NCI-H1105 (cell line): ENCODE measurements at places on chromosomes 3 and 15.

- DNase-seq = no peak
Observed at GRCh38 chr3:169138849-169139420, 524.6 kb downstream of the MECOM start.

DNA sequence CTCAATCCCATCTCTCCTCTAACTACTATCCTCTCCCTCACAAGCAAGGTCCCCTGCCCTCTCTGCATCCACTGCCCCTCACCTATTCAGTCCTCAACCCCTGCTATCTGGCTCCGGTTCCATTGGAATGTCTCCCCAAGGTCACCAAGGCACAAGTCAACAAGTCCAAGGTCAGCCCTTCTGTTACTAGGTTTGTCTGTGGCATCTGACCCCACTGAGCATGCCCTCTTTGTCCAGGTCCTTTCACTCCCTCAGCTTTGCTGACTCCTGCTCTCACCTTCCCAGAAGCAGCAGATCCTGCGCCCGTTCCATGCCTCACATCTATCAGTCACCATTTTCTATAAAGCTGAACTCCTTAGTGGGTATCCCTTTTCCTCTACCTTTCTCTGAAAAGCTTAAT, 8.3 kb upstream of the SEMA7A start:
- DNase-seq = no peak

- no peak for DNase-seq
Observed at GRCh38 chr3:53675942-53676341, 170.3 kb downstream of the CHDH start.

DNA sequence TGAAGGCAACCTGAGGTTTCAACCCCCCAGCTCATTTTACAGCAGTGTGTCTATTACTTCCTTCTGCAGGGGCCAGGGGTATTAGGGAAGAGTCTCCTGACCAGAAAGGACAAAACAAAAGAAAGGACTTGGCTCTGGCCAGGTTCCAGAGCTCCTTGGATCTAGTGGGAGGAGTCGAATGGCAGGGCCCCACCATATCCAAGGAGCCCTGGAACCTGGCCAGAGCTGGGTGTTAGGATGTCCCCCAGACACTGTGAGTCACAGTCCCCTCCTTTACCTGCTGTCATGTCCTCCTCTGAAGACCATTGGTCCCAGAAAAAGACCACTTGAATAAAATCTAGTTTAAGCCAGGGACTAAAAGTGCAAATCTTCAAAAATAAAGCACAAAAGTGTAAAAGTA, 113.2 kb downstream of the EEFSEC start:
- DNase-seq = peak; percentile 14

DNA sequence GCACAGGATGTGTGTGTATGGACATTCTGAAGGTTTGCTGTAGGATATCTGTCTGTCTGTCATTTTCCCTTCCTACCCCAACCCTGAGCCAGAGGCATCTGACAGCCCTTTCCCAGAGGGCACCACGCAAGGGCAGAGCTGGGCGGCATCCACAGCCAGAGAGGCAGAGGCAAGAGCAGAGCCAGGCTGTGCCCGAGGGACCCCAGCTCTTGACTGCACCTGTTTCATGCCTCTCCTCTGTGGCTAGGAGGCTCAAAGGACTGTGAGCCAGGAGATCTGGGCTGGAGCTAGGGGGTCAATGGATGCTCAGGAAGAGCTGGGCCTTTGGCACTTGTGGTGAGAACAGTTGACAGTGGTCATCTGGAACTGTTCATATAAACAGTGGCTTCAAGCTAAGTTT, 4.8 kb upstream of the APEH start:
- no peak for DNase-seq

DNA sequence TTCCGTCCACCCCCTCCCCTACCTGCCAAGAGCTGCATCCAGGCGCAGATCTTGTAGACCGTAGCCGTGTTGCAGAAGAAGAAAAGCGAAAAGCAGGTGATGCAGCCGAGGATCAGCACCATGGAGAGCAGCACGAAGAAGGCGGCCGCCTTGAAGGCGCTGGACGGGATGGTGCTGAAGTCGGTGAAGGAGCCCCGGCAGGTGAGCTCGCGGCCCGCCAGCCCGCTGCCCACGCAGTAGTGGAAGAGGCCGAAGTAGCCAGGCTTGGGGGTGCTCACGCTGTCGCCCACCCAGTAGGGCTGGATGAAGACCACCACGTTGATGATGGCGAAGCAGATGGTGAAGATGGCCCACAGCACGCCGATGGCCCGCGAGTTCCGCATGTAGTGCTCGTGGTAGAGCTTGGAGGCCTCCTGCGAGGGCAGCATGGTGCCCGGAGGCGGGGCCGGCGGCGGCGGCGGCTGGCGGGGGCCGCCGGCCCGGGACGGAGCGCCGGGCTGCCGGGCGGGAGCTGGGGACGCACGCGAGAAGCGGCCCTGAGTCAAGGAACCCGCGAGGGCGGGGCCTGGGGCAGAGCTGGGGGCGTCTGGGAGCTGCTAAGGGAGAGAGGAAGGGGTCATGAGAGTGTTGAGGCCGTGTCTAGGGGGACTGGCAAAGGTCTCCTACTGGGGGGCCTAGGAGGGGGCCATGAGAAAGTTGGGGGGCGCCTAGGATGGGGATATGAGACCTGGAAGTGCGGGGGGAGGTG, 1.2 kb downstream of the LHFPL4 start:
- DNase-seq = no peak

GRCh38 chr3:170701696-170702678, 116.1 kb upstream of the SLC7A14 start:
- no peak for DNase-seq

DNA sequence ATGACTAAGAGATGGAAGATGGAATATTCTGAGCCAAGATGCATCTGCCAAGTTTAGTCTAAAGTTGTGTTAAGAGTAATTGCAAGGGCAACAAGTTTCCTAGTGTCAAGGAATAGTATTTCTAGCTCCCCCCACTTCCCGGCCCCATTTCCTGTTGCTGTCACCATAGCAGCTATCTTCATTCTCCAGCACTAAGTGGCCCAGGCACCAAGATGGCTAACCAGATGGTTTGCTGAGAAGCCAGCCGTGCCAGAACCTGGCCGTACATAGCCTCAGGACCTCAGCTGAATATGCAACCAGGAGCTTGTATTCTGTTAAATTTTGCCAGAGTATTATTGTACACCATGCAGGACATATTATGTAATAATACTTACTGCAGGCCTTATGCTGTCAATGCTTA, 108.8 kb upstream of the UMPS start:
- DNase-seq = no peak

DNA sequence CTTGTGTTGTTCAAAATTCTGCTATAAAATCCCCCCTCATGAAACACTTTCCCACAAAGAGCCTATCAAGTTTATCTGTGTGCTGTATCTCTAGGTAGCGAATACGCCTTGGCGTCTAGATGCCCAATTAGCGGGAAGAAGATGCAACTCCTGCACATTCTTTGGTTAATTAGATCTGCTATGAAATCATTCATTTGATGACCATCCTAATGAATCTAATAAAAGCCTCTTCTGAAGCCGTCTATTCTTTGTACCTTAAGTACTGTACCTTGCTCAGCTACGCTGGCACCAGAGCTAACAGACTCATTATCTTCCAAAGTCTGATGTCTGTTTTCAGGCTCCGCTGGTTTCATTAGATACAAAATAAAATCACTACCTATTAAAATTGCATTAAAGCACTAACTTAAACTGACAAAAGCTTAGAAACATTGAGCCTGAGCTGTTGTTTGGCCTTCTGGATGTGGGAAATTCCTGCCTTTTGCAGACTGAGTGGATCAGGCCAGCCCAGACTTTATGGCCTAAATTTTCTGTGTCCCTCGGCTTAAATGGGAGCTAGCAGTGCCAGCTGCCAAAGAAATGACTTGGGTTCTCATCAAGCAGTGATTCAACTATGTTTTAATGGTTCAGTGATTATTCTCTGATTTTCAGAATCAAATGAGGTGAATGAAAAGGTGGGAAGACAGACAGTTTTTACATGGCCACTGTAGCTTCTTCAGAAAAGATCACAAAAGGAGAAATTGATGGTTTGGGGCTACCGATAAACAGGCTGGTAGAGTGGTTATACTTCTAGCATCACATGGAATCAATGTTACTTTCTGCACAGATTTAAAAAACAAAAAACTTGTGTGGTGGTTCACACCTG, 28.4 kb upstream of the CHST2 start:
- DNase-seq = peak; percentile 84

DNA sequence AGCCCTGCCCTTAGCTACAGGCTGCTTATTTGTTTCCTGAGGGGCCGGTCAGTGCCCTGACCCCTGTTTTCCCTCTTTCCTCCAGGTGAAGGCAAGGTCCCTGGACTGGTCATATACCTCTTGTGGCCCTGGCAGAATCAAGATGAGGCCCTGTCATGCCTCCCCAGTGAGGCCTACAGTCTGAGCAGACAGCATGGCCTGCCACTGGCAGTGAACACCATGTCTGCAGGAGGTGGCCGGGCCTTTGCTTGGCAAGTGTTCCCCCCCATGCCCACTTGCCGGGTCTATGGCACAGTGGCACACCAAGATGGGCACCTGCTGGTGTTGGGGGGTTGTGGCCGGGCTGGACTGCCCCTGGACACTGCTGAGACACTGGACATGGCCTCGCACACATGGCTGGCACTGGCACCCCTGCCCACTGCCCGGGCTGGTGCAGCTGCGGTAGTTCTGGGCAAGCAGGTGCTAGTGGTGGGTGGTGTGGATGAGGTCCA, 1.2 kb downstream of the KLHDC8B start:
- no peak for DNase-seq

- no peak for DNase-seq
Observed at GRCh38 chr3:73484656-73485248, 140.0 kb downstream of the PDZRN3 start.

DNA sequence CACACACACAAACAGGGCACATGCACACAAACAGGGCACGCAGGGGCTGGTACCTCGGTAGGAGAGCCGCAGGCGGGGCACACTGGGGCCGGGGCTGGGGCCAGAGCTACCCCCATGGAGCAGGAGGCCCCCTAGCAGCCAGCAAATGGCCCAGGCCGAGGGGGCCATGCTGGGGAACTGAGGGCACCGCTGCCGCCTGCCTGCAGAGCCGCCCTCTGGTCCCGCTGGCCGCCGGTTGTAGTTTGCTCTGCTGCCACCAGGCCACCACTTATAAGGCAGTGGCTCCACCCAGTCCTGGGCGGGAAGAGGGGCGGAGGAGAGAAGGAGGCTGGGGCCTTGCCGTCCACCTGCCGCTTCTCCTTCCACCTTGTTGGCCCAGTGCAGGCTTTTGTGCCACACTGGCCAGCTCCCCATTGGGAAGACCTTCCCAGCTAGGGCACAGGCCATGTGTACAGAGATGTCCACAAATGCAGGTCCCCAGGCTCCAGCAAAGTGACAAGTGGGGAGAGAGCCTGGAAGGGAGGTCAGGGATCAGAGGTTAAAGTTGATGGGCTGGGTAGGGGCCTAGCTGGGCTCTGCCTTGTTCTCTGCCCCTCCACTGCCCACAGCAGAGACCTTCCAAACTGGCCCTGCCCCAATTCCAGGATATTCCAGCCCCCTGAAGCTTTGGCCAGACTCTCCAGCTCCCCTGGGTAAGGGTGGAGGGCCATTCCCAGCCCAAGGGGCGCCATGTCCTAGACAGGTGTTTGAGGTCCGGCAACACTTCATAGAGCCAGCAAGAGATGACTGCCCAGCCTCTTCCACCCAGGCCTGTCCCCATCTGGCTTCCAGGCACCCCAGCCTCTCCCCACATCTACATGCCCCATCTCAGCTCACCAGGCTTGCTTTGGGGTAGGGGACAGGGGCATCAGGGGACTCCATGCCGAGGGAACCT, at the start of gene SEMA3G:
TSS of gene SEMA3G (minus strand) at position 244 of the 934 bp plus-strand sequence. CDS start at position 168, 76 bp downstream.
- DNase-seq = no peak

DNA sequence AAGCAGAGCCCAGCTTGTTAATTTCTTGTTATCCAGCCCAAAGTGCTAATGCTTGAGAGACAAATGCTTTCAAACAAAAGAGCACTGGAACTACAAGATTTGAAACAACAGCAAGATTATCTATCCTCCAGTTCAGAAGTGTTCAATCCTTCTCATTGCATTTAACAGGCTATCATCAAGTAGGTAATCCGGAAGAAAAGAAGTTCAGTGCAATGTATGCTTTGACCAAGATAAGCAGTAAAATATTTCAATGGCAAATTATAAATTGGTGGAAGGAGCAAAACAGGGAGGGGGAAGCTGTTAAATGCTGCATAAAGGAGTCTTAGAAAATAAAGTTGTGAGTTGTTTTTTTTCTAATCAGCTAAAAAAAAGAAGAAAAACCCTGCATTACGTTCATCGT, 8.8 kb downstream of the LRIG1 start:
- no peak for DNase-seq

DNA sequence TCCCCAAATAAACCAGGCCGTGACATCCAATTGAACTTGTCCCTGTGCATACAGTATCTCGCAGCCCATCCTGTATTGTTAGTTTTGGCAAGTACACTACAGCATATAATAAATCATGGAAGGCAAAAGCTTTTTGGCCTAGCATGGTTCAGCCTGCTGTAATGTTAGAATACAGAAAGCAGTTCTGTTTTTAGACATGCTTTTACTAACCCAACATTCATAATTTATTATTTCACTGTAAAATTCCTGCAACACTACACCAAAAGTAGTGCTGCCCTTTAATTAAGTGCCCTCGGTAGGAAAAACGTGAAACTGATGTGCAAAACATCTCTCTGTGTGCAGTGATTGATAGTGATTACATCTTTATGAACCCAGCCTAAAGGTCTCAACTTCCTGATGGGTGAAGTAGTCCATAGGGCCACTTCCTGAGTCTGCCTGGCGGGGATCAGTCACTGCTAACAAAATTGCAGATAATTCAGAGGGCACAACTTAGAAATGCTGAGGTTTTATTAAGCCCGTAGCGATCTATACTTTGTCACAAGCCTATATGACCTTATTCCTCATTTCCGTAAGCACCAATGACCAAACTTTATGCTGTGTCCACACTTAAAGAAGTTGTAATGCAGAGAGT, 227.8 kb downstream of the CDIN1 start:
- no peak for DNase-seq

GRCh38 chr15:89105147-89105546, 16.9 kb downstream of the ABHD2 start:
- DNase-seq = no peak

GRCh38 chr3:170961616-170962400, 53.4 kb upstream of the EIF5A2 start:
- DNase-seq = peak; percentile 36

GRCh38 chr3:50211930-50212329, 6.9 kb downstream of the SLC38A3 start:
- DNase-seq = no peak

DNA sequence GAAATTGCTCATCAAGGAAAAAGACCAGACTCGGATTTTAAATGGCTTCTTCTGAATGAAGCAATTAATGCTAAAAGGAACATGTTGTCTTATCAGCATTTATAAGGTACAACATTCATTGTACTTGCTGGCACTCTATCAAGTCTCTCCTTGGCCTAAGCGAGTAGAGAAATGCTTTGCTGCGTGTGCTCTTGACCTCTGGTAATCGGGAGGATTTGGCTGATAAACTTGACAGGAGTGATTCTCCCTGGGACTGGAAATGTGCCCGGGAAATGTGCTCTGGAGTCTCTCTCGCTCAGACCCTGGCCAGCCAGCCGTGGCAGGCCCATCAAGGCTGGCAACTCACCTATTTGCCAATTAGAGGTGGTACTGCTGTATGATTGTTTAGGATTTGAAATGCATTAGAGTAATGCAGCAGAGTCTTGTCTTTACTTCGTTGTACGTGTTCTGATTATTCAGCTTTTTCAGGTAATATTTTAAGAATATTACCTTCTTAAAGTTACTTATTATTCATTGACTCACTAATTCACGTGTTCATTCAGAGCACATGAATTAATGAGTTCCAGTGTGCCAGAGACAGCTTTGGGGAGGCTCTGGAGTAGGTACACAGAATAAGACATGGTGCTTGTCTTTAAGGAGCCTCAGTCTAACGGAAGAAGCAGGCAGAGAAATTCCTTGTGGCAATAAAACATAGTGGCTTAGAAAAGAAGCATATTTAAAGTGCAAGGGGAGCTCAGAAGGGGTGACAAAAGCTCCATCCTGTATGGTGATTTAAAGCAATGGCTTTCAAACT, 48.0 kb upstream of the TPRG1 start:
- peak; percentile 93 for DNase-seq
